ENCODE measurements at places on chromosomes 11 and 22.

GRCh38 chr22:46688949-46689348, 49.1 kb downstream of the CERK start:
- no peak for DNase-seq

- no peak for DNase-seq
These were observed 3.6 kb upstream of the OR51L1 start for GRCh38 chr11:4991060-4991459.

- no peak for DNase-seq
These were observed 11.0 kb upstream of the SPDYC start for GRCh38 chr11:65159012-65159411.

DNA sequence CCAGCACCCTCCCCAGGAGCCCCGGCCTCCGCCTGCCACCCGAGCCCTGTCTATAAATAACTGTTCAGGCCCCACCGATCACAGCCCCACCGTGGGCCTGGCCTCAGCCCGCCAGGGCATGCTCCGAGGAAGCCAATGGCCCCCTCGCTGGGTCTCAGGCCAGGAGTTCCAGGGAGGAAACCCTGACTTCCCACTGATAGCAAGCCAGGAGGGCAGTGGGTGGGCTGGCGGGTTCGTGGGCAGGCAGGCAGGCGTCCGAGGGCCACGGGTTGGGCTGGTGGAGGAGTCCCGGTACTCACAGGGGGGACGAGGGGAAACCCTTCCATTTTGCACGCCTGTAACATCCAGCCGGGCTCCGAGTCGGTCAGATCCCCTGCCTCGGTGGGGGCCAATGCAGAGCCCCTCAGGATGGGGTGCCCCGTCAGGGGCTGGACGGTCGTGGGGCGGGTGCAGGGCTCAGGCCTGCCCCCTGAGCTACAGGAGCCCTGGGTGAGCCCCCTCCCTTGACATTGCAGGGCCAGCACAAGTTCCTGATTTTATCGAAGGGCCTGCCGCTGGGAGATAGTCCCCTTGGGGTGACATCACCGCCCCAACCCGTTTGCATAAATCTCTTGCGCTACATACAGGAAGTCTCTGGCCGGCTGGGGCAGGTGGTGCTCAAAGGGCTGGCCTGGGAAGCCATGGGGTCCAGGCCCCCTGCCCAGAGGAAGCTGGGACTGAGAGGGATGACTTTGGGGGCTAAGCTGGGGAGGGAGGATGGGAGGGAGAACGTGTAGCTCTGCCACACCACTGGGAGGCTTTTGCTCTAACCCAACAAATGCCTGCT, at the start of gene SPI1:
TSS of gene SPI1 (minus strand) at position 538 of the 826 bp plus-strand sequence. CDS start at position 344, 194 bp downstream.
- DNase-seq, result no peak

GRCh38 chr11:118587952-118588351, 15.7 kb downstream of the ARCN1 start:
- DNase-seq, result no peak

Measured in NCI-H226 (cell line).